AG04449 (cell line): ENCODE measurements at places on chromosomes 2 and 18.

- DNase-seq = no peak
These were observed 58.9 kb upstream of the CTNNA2 start for GRCh38 chr2:79453918-79454317.

- no peak for DNase-seq
These were observed 33.1 kb downstream of the KIF1A start for GRCh38 chr2:240786871-240787311.

DNA sequence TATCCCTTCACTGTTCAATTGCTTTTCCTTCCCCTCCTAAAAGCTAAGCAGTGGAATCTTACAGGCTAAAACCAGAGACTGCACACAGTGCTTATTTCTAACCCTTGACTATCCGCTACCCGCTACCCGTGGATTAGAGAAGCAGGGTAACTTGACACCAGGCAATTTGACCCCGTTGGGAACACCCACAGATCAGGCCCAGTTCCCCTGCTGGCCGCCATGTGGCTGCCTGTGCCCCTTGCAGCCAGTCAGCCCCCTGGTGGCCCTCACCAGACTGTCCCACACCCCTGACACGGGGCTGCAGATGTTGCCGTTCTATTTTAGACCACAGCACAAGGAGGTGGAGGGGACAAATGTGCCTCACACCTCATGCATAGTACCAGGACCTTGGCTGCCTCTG, 74.8 kb downstream of the TXNL1 start:
- no peak for DNase-seq

DNA sequence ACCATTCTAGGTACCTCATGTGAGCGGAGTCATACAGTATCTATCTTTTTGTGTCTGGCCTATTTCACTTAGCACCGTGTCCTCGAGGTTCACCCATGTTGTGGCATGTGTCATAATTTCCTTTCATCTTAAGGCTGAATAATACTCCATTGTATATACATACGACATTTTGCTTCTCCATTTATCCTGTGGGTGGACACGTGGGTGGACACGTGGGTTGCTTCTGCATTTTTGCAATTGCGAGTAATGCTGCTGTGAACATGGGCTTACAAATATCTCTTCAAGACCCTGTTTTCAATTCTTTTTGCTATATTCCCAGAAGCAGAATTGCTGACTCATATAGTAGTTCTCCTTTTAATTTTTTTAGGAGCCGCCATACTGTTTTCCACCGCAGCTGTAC, 243.6 kb upstream of the EPAS1 start:
- DNase-seq = no peak

- no peak for DNase-seq
These were observed 203.3 kb upstream of the SMAD2 start for GRCh38 chr18:48133671-48134251.

GRCh38 chr2:132664096-132664495, 5.9 kb downstream of the LYPD1 start:
- no peak for DNase-seq

DNA sequence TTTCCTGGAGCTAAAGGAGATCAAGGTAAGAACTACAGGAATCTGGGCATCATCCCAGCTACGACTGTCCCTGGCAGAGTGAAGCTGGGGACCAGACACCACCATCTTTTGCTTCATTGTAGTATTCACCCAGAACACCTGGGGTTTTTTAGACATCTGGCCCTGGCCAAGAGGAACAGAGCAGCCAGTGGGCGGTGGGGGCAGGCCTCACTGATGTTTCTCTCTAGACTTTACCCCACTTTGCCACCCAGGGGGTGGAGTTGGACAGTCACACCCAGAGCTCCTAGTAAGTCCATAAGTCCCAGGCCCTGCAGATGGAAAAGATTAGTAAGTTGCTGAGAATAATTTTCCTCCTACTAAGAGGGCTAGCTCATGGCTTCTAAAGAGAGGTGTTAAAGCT, 39.6 kb downstream of the MARCO start:
- no peak for DNase-seq

DNA sequence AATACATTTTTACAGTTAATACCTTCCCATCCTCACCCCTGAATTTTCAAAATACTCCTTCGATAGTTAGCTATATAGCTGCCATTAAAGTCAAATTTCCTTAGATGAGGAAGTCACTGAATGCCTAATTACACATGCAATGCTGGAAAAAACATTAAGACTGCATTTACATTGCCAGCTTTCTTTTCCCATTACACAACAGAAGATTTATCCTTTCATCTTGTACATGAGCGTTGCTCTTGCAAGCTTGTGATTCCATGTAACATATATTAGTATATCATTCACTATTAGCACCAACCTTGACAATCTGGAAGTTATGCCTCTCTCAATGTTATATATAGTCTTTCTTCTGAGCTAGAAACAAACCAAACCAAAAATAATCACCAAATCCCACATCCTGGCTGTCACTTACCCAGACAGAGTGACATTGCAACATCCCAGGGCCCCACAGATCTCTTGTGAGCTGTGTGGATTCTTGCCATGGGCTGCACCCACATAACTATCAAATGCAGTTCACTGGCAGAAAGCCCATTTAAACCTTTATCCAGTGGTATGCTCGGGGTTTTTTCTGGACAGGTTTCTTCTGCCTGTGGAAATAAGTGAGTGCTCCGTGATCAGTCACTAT, 79.2 kb upstream of the PAPOLG start:
- no peak for DNase-seq

DNA sequence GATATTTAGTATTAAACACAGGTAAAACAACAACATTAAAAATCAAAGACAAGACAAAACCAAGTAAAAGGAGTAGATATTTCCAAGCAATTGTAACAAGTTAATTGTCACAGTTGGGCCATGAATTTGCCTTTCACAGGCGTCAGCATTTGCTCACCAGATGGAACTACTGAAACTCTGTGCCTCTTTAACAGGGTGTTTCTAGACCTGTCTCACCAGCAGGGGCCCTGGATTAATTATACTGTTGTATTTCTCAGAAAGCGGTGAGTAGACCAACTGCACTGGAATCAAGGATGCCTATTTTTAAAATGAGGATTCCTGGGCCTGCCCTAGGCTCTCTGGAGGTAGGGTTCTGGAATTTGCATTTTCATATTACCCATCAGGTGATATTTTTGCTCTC, 92.6 kb downstream of the UPP2 start:
- no peak for DNase-seq

- no peak for DNase-seq
These were observed at the start of gene TMEM178A for GRCh38 chr2:39665811-39666490. Gene TMEM178A (plus strand): TSS chr2:39665917. CDS start chr2:39665975, 58 bp downstream.

GRCh38 chr2:229868794-229869193, 53.0 kb downstream of the TRIP12 start:
- DNase-seq = no peak

- DNase-seq = no peak
These were observed 107.3 kb downstream of the CABYR start for GRCh38 chr18:24246143-24246542.

DNA sequence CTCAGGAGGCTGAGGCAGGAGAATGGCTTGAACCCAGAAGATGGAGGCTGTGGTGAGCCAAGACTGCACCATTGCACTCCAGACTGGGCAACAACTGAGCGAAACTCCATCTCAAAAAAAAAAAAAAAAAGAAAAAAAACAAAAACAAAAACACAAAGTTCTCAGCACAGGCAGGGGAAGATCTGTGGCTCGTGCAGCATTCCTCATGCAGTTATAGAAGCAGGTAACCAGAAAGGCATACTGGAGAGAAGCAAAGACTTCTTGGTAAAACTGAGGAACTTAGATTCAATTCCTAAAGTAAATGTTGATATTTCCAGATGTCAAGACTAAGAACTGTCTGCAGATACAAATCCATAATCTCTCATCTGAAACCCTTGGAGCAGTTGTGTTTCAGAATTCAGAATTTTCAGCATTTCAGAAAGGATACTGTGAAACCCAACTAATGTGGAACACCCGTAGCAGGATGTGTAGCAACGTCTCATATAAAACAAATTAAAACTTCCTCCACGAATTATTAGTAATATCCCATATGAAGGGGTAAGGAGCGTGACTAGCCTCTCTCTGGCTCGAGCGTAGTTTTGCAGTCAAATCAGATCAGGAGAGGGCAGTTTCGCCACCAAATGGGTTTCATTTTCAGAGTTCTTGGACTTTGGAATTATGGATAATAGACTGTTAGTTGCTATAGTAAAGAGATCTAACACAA, 13.2 kb upstream of the SLC25A52 start:
- no peak for DNase-seq

DNA sequence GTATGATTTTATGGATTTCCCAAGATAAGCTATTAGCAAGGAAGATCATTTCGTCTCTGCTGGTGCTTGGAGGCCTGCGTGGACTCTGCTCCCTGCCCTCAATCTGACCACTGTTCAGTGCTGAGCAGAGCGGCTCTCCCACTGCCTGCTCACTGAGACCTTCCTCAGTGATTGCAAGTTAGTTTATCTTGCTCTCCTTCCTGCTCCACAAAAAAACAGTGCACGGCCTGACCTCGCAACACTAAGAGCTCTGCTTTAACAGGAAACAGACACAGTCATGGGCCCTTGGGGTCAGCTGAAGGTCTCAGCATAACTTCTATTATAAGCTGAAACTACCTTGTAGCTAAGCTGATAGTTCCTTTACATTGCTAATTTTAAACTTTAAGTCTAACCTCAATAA, 53.1 kb downstream of the PRELID3A start:
- DNase-seq = no peak

DNA sequence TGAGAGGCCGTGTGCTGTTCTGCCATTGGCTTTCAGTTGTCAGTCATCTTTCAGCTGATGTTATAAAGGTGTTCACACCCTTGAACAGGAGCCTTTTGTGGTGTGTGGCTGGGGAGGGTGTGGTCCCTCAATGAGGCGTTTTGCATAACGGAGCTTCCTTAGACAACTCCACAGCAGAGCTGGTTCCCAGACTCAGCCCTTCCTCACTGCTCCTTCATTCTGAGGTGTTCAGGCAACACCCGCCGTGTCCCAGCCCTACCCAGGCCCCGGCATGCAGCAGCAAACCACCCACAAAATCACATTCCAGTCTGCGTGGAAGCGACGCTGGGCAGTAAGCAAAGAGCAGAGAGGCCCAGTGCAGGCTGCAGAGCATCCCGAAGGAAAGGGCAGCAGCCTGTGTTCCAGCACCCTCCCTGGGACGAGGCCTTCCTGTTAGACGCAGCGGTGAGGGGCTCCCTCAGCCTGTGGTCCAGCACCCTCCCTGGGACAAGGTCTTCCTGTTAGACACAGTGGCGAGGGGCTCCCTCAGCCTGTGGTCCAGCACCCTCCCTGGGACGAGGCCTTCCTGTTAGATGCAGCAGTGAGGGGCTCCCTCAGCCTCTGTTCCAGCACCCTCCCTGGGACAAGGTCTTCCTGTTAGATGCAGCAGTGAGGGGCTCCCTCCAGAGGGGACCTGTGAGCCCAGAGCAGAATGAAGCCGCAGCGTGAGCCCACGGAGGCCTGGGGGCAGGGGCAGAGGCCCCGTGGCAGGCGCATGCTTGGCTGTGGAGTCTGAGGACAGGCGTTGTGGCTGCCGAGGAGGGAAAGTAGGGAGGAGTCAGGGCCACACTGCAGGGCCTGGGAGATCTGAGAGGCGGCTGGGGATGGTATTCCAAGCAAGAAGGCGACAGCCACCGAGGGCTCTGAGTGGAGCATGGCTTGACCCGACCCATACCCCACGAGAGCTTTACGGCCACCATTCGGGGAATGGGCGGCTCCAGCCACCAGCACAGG, 201.8 kb upstream of the HDAC4 start:
- no peak for DNase-seq

DNA sequence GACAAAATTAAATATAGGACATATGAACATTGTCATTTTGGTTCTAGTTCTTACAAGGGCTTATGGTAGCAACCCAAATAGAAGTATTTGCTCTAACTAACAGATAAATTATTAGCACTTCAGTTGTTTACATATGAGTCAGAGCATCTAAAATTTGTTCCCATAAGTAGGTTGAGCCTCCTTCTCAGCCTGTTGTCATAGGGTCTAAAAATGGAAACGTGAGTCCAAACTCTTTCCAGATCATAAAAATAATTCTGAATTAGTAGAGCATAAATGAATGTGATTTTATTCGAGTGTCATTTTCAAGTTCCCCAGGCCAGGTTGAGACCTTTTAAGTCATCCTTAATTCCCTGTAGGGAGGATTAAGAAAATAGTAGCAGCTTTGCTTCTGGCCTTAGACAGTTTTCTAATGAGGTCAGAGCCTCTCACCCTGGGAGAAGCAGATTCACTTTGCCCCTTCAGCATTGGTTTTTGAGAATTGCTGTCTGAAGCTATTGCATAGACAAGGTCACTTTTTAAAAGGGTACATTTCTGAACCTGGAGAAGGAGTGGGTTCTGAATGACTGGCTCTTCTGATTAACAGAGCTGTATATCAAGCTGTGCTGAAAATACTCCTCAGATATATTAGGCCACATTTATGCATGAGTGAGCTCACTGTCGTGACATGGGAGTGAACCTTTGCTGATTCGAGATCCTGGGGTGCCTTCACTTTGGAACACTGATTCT, 164.3 kb downstream of the NEDD4L start:
- DNase-seq = no peak

- DNase-seq = no peak
These were observed 40.0 kb downstream of the BIN1 start for GRCh38 chr2:127066942-127067341.

GRCh38 chr2:37005118-37005868, 39.0 kb upstream of the STRN start:
- no peak for DNase-seq

GRCh38 chr2:214624166-214624760, 185.2 kb downstream of the BARD1 start:
- no peak for DNase-seq
